ENCODE measurements at places on chromosomes 4 and X. TPM values are rescaled to one million over a fixed set of nuclear protein-coding genes. Genes with fewer than 3 reads are reported as not detected.

The ARHGEF6 gene
- total RNA-seq: 6.8 TPM

The CDX4 gene
- not detected for total RNA-seq

The DCUN1D4 gene
- 23.6 TPM for total RNA-seq

The TEC gene
- 3.4 TPM for total RNA-seq

The FGFR3 gene
- 3.1 TPM for total RNA-seq

The CORIN gene
- 0.30 TPM for total RNA-seq

The UCP1 gene
- total RNA-seq: not detected

The MTCP1 gene
- total RNA-seq: 40.4 TPM

The HOPX gene
- total RNA-seq: not detected

The ANAPC10 gene
- 17.3 TPM for total RNA-seq

The SLC26A1 gene
- not detected for total RNA-seq

The MAGEB1 gene
- not detected for total RNA-seq

The AREG gene
- total RNA-seq: 17.4 TPM

The GLRB gene
- total RNA-seq: 3.9 TPM

The HNRNPH2 gene
- total RNA-seq: 41.8 TPM

The PAPSS1 gene
- total RNA-seq: 40.1 TPM

The IL21 gene
- not detected for total RNA-seq

The SCARB2 gene
- total RNA-seq: 67.4 TPM

The SLITRK2 gene
- 0.72 TPM for total RNA-seq

The EGFL6 gene
- not detected for total RNA-seq

The ENPP6 gene
- not detected for total RNA-seq

The SMIM10L2A gene
- 0.23 TPM for total RNA-seq
